ENCODE measurements at places on chromosomes 7 and 10.

DNA sequence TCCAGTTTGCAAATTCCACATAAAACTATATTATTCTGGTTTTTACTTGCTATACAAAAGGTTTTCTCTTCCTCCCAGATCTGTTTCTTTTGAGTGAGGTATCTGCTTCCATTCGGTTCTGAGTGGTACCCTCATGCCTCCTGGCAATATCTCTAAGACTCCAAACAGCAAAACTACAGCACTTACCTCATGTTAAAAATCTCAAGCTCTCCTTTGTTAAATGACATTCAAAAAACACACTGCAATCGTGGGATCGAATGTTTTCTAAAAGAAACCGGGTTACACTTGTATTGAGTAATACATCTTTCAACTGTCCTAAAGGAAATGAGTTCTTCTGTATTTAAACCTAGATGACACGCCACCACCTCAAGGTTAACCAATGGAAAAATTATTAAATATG lies 11.1 kb downstream of the YWHAG start:
- no peak for DNase-seq

- DNase-seq: no peak
These were observed 102.9 kb downstream of the CRPPA start for GRCh38 chr7:16318463-16318862.

DNA sequence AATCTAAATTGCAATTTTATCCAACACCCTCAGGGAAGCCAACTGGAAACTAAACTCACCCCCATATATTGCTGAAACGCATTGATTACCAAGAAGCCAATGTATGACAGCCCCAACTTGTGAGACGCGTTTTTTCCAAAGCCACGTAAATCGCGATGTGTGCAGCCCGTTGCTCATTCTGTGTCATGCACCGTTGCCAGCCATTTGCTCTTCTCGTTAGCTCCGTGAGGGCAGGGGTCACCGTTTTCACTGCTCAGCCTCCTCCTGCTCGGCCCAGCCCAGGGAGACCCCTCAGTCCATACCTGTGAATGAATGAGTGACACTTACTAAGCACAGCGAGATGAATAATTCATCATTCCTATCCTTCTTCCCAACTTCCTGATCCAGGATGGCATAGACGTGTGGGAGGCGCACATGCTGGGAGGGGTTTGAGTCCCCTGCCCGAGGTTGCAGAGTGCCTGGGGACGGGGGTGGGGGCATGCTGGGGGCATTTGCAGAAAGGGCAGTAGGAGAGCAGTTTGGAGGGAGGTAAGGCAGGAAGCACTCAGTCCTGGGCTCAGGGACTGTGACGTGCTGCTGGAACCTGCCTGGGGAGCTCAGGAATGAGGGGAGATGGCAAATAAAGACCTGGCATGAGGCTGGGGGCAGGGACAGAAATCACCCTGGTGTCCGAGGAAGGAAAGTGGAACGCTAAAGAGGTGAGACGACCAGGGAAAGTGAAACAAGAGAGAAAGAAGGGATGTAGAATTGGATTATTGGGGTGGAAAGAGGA lies 104.2 kb upstream of the SDK1 start:
- no peak for DNase-seq

DNA sequence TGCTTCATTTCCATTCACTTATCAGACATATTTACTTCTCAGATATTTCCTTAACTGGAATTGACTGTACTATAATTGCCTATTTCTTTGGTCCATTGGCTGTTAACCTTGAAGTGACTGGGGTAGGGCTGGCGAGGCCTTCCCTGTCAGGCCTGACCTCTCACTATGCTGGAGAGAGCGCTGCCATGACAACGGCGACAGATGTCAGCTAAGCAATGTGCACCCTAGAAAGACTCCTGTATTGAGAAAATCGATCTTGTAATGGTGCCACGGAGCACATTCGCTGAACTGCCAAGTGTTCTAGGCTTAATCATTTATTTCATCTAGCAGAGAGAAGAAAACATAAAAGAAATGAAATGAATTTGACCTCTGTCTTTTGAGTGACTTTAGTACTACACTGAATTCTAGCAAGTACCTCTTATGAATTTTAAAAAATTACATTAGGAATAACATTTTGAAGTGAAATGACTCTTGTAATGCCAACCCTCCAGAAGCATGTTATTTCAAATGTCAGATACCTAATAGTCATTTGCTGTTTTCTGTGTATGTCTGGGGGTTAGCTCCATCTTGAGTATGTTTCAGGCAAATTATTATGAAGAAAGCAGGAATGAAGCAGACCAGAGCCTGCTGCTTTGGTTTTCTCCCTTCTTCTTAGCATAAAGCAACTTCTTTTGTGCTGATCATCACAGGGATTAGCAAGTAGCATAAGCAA lies 148.0 kb downstream of the SNX10 start:
- no peak for DNase-seq

GRCh38 chr7:1873070-1873405 lies 203.0 kb downstream of the ELFN1 start:
- DNase-seq: no peak

DNA sequence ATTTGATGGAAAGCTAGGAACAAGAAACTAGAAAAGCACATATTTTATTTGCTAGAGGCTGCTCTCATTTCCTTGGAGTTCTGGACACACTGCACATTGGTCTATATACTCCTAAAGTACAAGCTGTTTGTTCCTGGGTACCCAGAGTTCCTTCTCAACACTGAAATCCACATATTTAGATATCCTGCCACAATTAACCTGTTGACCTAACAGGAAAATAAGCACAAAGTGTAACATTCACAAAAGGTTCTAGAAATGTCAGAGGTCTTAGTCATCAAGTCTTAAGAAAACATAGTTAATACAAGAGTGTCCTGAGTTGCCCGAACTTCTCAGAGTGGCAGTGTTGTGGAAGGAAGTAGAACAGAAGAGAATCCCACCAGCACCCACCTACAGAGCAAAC lies 115.6 kb downstream of the ELMO1 start:
- DNase-seq: no peak
